ENCODE measurements at places on chromosomes 1 and 21.

- no peak for DNase-seq
Observed at GRCh38 chr1:68217060-68217554, 15.2 kb downstream of the WLS start.

DNA sequence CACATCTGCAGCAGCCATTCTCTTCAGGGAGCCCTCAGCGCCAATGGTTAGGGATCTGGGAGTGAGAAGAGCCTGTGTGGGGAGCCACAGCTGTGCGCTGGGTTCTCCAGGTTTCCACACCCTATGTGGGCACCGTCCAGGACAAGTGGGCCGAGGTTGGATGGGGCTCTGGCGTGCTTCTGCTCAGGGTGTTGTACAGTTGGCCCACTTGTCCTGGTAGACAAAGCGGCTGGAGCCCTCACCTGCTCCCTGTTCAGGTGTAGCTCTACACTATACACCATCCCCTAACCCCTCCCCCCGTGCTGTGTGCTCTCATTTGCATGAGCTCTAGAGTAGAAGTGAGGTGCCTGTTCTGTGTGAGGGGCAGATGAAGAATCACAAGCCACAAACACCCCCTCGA is 12.2 kb downstream of the SH3BP5L start:
- no peak for DNase-seq

- DNase-seq, result no peak
Observed at GRCh38 chr1:246641394-246641793, 75.1 kb downstream of the CNST start.

- no peak for DNase-seq
Observed at GRCh38 chr1:40956407-40956806, 23.1 kb upstream of the CTPS1 start.

- DNase-seq, result no peak
Observed at GRCh38 chr21:36428761-36429432, 43.7 kb downstream of the CHAF1B start.

- no peak for DNase-seq
Observed at GRCh38 chr1:183331091-183331742, 87.0 kb downstream of the NMNAT2 start.

GRCh38 chr1:240526312-240526711 is 85.6 kb downstream of the GREM2 start:
- no peak for DNase-seq

- no peak for DNase-seq
Observed at GRCh38 chr1:182484531-182485257, 34.7 kb downstream of the RGSL1 start.
